ENCODE measurements at places on chromosomes 1 and 21.

DNA sequence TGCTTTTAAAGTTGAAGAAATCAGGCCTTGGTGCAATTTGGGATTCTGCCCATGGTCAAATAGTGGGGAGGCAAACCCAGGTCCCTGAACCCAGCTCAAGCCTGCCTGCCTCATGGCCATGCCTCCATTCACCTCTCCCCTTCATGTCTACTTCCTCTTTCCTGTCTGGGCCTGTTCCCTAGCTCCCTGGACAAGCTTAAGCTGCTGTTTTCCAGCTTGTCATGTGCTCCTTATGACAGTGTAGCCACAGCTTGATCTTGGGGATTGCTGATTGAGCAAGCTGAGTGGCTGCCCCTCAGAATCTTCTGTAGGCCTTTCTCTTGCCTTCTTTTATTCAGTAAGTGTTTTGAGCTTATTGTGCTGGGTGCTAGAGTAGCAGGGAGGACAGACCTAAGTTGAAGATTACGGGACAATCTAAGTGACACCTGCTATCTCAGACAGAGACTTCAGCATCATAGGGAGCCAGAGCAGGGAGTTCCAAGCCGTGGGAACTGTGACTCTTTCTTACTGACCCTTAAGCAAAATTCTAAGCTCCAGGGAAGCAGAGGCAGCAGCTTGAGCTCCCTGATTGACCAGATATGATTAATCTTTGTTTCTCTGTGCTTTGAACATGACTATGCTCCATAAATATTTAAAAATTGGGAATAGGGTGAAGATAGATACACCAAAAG lies 520 bp upstream of the MR1 start:
- DNase-seq, result no peak

DNA sequence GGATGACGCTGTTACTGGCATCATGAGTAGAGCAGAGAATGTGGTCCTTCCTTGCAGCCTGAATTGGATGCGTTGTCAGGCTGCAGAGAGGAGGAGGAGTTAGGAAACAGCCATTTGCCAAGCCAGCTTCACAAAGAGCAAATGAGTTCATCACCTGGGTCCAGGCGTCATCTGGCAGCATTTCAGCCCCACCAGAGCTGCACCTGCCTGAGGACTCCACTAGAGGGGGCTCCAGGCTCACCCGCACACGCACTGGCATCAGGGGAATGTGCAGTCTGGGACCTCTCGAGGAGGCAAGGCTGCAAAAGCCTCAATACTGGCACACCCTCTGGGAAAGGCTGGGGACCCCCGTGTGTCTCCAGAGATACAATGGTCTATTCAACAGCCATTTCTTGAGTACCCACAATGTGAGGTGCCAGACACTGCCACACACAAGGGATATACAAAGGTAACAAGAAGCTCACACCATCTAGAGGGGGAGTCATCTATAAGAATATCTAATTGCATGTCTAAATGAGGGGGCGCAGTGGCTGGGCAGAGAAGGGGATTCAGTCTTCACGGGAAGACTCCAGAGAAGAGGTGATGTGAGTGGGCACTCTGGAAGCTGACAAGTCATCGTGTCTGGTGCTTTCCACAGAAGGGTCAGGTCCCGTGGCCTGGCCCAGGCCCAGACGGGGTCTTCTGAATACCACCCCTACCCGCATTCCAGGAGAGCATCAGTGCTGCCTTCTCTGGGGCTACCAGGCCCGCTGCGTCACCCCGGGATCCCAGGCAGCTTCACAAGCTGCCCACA lies 53.5 kb upstream of the CNTN2 start:
- DNase-seq, result no peak

DNA sequence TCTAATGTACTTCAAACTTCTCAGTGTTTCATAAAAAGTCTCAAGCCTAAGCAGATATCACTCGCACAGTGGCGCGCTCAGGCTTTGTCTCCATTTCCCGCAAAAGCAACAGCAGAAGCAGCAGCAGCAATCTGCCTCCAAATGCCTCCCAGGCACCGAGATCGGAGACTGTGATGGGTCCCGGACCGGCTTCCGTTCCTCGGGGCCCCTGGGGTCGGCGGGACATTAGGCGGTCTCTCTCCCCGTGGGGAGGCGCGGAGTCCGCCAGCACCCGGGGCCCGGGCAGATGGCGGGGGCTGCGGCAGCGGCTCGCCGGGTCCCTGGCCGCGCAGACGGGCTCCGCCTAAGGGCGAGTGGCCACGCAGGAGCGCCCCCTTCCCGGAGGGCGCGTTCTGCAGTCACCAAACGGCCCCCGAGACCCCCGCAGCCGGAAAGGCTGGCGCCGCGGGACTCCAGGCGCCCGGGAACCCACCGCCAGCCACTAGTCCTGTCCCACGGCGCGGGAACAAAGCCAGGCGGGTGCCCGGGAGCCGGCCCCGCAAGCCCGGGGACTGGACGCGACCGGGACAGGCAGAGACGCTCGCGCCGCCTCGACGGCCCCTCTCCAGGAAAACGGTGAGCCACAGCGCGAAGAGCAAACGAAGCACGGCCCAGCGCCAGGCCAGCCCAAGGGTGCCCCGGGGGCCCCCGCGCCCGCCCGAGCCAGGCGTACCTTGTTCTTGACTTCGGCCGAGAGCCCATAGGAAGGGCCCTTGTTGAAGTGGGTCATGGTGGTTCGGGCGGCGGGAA lies 590 bp downstream of the CNN3 start:
- DNase-seq, result no peak

DNA sequence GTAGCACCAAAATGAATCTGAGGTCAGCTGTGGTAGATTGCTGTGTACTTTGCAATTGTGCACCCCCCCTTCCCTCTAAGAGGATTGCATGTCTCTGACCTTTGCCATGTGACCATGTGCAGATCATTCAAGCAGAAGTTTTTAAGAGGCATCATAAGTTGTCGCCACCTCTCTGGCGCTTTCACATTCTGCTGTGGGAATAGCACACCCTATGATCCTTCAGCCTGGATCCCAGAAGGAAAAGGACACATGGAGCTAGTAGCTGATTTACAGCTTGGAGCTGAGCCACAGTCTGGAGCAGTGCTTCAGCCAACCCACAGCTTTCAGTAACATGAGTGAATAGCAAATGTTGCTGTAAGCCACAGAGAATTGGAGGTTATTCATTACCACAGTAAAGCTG lies 158.5 kb downstream of the TSEN15 start:
- DNase-seq, result no peak

DNA sequence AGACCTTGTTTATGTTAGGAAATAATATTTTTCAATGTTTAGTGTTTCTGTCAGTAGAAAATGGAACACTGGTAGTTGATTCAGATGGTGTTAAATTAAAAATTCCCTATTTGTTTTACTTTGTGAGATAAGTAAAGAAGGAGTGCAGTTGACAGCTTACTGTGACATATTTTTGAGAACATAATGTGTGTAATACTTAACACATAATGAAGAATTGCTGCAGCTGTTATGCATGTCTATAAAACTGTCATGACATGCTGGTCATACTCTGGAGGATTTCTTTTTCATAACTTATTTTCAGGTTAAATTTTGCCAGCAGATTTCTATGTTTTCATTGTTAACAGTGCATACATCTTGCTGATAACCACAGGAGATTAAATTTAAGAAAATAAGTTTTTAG lies 296.1 kb downstream of the CTH start:
- no peak for DNase-seq

GRCh38 chr1:12480748-12481362 lies 137.2 kb downstream of the DHRS3 start:
- DNase-seq, result no peak

DNA sequence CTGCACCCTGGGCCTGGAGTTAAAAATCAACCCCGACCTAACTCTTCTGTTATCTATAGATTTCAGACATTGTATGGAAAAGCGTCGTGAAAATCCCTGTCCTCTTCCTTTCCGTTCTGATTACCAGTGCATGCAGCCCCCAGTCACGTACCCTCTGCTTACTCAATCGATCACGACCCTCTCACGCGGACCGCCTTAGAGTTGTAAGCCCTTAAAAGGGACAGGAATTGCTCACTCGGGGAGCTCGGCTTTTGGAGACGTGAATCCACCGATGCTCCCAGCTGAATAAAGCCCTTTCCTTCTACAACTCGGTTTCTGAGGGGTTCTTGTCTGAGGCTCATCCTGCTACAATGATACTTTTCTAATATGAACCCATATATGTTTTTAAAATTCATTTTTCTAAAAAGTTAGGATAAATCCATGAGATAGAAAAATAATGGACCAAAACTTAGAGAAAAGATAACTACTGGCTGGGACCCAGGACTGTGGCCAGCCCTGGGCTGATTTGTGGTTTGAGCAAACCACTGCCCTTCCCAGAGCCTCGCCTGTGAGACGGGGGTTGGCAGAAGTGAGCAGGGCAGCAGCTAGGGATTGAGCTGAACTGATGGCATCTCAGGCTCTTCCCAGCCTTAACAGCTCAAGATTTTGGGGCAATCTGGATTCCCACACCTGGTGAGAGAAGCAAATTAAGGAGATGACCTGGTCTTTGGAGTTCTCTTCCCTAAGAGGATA lies 5.0 kb downstream of the UQCRHL start:
- DNase-seq, result no peak

DNA sequence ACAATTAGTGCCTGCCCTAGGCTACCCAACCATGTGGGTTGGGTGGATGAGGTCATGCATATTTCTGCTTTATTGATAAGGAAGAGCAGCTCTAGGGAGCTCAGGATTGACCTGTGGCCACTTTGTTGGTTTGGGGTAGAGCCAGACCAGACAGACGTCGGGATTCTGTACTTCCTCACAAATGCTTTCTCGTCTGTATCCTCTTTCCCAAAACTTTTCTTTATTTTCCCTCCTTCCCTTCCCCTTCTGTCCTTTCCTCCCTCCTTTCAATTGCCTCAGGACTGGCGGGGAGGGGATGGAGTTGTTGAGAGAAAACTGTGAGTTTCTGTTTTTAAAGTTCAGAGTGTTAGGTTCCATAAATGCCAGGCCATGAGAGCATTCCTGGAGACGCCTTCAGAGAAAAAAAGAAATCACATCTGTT lies 68.0 kb downstream of the UCK2 start:
- DNase-seq, result no peak

DNA sequence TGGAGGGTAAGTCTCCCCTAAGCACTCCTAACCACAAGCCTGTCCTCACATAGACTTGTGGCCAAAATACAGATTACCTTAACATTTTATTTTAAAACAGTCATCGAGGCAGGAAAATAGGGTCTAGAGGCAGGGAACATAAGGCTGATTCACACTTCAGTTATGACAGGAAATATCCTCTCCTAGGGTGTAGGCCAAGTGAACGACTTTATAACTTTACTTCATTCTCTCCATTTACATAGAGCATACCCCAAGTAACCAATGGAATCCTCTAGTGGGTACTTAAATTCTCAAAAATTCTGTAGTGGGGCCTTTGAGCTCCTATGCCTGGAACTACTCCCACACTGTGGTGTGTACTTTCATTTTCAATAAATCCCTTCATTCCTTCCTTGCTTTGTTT lies 113.0 kb downstream of the WDR3 start:
- no peak for DNase-seq

GRCh38 chr1:93079685-93080141 lies 630 bp downstream of the MTF2 start:
- no peak for DNase-seq

DNA sequence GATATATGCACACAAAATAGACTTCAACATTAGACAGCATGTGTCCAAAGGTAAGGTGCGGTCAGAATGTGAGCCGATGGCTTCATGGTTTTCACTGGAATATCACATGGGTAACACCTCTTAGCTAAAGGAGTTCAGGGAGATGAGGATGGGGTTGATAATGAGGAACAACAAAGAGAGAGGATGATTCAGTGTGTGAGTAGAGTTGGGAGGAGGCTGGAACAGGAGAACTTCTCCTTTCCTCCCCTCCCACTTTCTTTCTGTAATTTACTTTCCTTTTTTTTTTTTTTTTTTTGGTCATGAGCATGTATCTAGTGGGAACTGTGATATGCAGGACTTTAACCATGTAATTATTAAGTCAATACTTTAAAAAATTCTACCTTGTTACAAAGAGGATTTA lies 99.4 kb downstream of the FASLG start:
- no peak for DNase-seq

- DNase-seq, result no peak
Observed at GRCh38 chr1:87179076-87179810, 149.4 kb upstream of the LMO4 start.

- DNase-seq, result no peak
Observed at GRCh38 chr1:23392125-23392855, 22.7 kb upstream of the ZNF436 start.

GRCh38 chr1:201098992-201099677 lies 13.1 kb downstream of the CACNA1S start:
- DNase-seq, result no peak

- DNase-seq, result no peak
Observed at GRCh38 chr1:165960881-165961280, 133.5 kb downstream of the UCK2 start.

- no peak for DNase-seq
Observed at GRCh38 chr1:178137238-178137637, 43.3 kb downstream of the RASAL2 start.

- no peak for DNase-seq
Observed at GRCh38 chr1:183778568-183779433, 26.1 kb upstream of the RGL1 start.

GRCh38 chr1:61724506-61724812 lies 482 bp downstream of the TM2D1 start:
- no peak for DNase-seq

GRCh38 chr1:17957588-17958267 lies 149.9 kb upstream of the IGSF21 start:
- no peak for DNase-seq

DNA sequence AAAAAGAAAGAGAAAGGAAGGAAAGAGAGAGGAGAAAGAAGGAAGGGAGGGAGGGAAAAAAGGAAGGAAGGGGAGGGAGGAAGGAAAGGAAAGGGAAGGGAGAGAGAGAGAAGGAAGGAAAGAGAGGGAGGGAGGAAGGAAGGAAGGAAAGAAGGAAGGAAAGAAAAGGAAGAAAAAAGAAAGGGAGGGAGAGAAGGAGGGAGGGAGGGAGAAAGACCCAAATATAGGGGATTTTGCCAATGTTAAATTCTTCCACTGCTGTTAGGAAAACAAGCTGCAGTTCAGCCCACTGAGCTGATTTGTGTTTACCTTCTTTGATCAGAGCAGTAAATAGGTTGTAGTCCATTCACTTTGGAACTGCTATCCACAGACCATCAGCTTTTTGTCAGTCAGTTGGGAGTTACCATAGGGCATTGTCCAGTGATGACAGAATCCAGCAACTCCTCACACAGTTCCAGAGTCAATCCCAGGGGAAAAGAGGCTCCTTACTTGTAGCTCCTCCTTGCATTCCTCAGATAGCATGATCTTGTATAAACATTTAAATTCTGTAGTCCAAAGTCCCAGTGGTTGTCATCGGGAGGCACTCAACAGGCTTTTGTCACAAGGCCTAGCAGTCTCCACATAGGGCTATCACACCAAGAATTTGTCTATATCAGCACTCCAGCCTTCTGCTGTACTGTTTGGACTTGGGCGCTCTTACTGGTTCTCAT lies 13.5 kb upstream of the PPP1R8 start:
- DNase-seq, result no peak
